Choroid plexus epithelial cell (primary cell): ENCODE measurements at places on chromosomes 6 and 20.
A peak's percentile ranks its signal among the peaks of the same experiment; 100 is the strongest.

GRCh38 chr20:1209447-1210387 is 6.5 kb downstream of the C20orf202 start:
- peak; percentile 45 for DNase-seq

DNA sequence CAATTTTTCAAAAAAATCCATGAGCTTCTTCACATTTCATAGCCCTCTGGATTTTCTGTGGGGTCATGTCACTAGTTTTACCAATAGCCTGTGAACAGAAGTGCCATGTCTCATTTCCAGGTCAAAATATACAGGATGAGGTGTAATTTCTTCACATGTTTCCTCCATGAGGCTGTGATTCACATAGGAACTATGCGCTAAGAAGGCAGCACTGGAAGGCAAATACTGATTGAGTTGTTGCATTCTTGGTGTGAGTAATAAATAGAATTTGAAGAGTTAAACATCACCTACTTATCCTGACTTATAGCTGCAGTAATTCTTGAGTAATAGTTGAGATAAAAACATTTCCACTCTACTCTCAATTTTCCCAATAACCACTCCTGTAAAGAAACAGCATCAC is 442.3 kb downstream of the HAO1 start:
- peak; percentile 94 for DNase-seq

DNA sequence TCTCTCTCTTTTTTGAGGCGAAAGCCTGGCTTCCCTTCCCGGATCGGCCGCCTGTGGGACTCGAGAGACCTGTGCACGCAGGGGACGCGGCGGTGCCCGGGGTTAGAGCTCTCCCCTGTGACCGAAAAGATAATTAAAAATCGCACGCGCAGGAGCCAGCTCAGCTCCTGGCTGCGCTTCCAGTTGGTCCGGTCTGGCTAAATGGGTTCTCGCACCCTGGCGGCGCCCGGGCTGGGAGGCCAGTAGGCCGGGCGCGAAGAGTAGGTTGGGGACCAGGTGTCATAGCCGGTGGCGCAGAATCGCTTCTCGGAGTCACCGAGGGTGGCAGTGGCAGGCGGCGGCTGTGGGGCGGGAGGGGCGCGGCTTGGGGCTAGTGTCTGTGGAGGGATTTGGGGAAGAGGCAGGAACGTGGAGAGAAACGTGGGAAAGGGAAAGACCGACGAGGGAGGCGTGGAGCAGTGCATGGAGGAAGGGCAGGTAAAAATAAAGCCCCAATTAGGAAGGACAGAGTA is 41.9 kb upstream of the SUPT3H start:
- peak; percentile 63 for DNase-seq

GRCh38 chr20:18466574-18466893 is 296 bp downstream of the DZANK1 start:
- no peak for DNase-seq
